Esophagus squamous epithelium (tissue), 5 donors: ENCODE measurements at places on chromosomes 12 and 14.

DNA sequence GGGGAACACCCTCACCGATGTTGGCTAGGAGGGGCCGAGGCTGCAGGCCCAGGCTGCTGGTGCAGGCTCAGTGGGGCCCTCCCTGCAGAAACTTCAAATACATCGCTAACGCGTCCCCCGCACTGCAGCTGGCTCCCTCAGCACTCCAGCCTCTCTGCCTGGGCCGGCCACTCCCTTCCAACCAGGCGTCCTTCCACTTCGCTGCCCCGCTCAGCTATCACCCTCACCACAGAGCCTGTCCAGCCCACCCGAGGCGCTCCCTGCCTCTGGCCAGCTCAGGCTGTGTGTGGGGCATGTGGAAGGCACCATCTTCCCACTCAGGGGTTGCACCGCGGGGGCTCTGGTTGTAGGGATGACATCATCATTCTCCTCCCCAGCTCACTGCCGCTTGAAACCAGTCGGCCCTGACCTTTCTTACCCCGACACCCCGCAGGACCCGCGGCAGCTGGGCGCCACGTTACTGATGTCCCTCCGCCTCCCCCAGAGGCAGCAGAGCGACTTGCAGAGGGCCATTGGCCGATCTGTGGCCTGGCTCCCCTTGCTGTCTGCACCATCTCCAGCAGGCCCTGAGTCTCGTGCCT is 199.9 kb upstream of the RTL1 start:
- no peaks in the 10 kb centered on the region for H3K36me3 ChIP-seq
- no peak overlapping the region for H3K27ac ChIP-seq
- DNase-seq = no peak
- no peaks in the 10 kb centered on the region for H3K27me3 ChIP-seq

- H3K27me3 ChIP-seq = no peaks in the 10 kb centered on the region
- H3K4me3 ChIP-seq = no peak overlapping the region
- H3K27ac ChIP-seq = no peak overlapping the region
- no peak for DNase-seq
- no peaks in the 10 kb centered on the region for H3K36me3 ChIP-seq
- H3K4me1 ChIP-seq = no peaks in the 10 kb centered on the region
Measured at GRCh38 chr12:130434560-130434959, 96.9 kb downstream of the PIWIL1 start.

DNA sequence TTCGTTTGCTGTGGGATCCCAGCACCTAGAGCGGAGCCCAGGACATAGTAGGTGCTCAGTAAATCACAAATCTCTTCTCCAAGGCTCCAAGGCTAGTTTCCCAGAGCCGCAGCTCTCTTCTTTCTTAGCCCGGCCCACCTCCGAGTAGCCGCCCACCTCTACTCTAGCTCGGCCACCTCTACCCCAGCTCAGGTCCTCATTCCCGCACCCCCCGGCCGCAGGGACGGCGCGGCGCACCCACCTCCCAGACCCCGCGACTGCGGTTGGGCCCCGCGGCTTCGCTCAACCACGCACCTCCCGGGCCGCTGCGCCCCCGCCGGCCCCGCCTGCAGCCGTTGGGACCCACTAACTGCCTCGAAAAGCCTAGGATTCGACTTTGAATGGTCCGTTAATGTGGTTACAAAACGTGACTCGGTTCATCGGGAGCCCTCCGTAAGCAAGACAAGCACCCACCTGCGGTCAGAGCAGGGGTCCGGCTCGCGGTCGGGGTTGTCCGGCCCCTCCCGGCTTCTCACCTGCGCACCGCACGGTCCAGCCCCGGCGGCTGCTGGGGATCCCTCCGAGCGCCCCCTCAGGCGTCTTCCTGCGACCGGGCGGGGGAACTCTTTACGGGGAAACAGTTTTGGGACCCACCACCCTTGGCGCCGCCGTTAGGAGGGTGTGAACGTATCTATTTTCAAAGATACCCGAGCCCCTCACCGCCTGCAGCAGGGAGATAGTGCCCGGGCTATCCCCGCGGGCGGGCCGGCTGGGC is at the start of gene SLC2A14:
SLC2A14 (minus strand) TSS at position 350 of the 754 bp plus-strand sequence. CDS start 3,035 bp downstream, outside the sequence.
- H3K27me3 ChIP-seq = no peaks in the 10 kb centered on the region
- H3K4me1 ChIP-seq = no peaks in the 10 kb centered on the region
- DNase-seq = no peak
- H3K36me3 ChIP-seq = no peaks in the 10 kb centered on the region
- H3K27ac ChIP-seq = no peak within 1 kb of the TSS
- no peak within 1 kb of the TSS for H3K4me3 ChIP-seq

DNA sequence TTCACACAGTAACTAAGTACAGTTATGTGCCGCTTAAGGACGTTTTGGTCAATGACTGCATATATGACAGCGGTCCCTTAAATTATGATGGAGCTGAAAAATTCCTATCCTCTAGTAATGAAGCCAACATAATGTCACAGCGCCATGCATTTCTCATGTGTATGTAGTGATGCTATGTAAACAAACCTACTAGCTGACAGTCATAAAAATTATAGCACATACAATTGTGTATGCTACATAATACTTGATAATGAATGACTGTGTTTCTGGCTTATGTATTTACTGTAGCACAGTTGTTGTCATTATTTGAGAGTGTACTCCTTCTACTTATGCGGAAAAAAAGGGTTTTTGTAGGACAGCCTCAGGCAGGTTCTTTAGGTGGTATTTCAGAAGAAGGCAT is 99.7 kb downstream of the DACT1 start:
- DNase-seq = no peak
- H3K4me1 ChIP-seq = no peaks in the 10 kb centered on the region
- no peak overlapping the region for H3K27ac ChIP-seq

DNA sequence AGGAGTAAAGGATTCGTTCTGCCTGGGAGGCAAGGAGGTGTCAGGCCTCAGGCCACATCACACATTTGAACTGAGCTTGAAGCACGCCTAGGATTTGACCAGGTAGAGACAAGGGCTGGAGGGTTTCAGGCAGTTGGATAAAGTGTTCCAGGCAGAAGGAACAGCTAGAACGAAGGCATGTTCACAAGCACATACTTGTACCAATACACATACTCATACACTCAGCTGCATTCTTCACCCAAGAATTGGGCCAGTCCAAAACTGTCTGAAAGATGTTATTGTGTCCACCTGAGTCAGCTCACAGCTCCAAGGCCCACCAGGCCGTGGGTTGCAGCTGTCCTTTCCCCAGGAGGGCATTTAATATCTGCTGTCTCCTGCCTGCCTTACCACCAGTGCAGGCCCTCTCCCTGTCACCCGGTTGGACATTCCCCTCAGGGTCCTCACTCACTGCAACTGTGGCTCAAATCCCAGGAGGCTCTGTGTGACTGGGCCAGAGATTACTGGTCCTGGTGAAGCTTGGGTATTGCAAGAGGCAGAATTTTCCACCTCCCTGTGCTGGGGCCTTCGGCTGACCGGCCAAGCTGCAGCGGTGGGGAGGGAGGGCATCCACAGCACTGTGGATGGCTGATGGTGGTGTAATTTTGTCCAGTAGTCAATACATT is 12.8 kb upstream of the AQP2 start:
- H3K27me3 ChIP-seq = no peaks in the 10 kb centered on the region
- no peak overlapping the region for H3K4me3 ChIP-seq
- peak overlapping the region; percentile 78 for H3K27ac ChIP-seq
- peaks cover 85% of the 10 kb centered on the region for H3K4me1 ChIP-seq
